Renal pelvis (tissue), 12 donors: ENCODE measurements at places on chromosomes 2 and 18. TPM values are rescaled to one million over a fixed set of nuclear protein-coding genes. Genes with fewer than 3 reads are reported as not detected.

Gene LYG1
- 4.2 TPM for polyA plus RNA-seq

Gene CROCC2
- polyA plus RNA-seq = 0.04 TPM

Gene OTOF
- polyA plus RNA-seq = 0.19 TPM

Gene CRACDL
- polyA plus RNA-seq = 3.4 TPM

Gene AQP12A
- polyA plus RNA-seq = 0.33 TPM

GRCh38 chr18:6719910-6720683 lies 9.4 kb upstream of the ARHGAP28 start:
- no peak for DNase-seq

DNA sequence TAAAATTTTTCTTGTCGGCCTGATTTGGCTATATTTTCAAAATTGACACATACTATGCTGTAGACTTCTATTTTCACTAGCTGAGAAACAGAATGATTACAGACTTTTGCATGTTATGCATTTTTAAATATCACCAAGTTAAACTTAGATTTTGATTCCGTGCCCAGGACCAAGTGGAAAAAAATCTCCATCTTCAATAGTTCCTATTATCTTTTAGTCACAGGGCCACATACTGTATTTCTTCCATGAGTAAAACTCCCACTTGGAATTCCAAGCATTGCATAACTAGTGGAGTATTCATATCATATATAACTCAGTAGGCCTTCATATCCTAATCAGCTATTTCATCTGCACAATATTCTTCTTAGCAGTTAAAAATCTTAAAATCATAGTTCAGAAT lies 470.9 kb downstream of the ARHGAP15 start:
- DNase-seq = no peak

DNA sequence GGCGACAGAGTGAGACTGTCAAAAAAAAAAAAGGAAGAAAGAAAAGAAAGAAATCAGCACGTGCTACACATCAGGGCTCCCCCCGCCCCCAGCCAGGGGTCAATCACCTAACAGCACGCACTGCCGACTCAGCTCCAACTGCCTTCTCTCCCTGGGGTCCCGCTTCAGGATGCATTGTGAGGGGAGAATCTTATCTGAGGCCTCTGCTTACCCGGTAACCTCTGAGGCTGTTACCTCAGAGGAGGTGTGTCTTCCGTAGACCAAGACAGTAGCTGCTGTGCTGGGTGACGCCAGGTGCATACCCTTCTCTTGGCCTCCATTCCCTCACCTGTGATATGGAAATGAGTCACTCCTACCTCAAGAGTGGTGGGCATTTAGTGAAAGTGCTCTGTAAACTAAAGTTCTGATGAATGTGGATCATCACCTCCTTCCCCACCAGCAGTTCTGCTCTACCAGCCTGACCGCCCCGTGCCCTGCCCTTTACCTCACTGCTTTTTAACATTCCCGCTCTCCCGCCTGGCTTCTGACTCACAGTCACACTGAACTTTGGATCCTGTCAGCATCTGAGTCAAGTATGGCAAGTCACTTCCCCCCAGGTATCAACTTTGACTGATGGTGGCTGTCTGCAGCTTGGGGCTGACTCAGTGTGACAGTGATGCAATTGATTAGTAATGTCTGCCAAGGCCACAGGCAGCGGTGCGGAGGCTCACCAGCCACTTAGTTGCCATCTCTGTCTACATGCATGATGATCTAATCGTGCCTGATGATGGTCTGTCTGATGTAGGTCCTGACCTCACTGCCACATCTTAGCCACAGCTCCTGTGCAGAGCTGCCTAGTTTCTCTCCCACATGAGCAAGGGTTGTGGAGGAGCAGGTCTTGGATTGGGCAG lies 20.1 kb downstream of the ARID5A start:
- DNase-seq = no peak

DNA sequence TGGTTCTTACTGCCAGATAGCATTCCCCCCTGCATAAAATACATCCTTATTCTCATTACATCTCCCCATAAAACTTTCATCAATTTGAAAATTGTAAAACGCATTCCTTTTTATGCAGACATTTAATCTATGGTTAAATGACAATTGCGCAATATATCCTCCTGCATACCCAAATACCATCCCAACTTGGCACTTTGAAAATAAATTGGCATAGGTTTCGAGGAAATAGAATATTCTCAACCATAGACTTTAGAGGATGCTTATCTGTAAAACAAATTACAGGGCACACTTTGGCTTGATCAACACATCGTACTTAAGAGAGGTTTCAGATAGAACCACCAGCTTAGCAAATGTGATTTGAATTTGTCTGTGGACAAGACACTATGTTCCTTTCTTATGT lies 31.0 kb upstream of the CAVIN2 start:
- DNase-seq = no peak

- DNase-seq = no peak
Observed at GRCh38 chr2:106956879-106957278, 70.9 kb upstream of the ST6GAL2 start.

GRCh38 chr2:112155331-112156151 lies 17.4 kb downstream of the FBLN7 start:
- DNase-seq = no peak

DNA sequence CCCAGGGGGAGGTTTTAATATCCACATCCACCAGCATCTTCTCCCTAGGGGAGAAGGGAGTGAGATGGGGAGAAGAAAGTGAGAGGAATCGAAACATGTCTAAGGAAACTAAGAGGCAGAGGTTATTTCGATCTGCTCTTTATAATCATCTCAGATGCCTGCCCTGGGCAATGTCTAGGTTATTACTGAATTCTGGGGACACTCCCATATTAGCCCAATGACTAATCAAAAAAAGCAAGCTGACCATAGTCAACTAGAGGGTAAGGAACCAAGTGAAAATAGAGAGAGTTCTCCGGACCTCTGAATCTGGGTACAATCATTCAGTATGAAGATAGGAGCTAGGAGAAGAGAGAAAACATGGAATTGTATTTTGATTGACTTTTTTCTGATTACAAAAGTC lies 56.7 kb upstream of the EML4 start:
- no peak for DNase-seq

DNA sequence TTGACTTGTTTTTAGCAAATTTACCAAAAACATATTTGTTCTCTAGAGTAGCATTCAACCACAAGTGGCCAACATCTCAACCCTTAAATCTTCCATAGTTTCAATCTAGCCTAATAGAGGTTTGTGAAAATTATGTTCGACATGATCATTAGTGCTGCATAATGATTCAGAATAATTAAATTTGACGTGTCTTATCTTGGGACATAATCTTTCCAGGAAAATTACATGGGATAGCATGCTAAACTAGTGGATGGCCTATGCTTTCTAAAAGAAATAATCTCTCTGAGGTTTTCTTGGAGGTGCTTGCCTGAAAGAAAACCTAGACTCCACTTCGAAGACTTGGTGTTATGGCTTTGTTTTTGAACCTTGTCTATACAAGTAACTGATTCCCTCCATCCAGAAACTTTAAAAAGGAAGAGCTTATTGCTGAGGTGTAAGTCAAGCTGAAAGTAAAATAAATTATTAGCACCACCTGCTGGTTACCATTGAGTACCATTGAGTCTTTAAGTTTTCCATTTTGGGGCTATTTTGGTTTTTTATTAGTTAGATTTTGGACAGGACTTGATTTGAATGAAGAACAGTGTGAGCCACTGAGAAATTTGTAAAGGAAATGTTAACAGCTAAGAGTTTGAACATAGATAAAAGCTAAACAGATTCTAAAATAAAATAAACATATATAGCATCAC lies 32.7 kb downstream of the COX7A2L start:
- DNase-seq = no peak
